ENCODE measurements at places on chromosomes 11 and 22.

DNA sequence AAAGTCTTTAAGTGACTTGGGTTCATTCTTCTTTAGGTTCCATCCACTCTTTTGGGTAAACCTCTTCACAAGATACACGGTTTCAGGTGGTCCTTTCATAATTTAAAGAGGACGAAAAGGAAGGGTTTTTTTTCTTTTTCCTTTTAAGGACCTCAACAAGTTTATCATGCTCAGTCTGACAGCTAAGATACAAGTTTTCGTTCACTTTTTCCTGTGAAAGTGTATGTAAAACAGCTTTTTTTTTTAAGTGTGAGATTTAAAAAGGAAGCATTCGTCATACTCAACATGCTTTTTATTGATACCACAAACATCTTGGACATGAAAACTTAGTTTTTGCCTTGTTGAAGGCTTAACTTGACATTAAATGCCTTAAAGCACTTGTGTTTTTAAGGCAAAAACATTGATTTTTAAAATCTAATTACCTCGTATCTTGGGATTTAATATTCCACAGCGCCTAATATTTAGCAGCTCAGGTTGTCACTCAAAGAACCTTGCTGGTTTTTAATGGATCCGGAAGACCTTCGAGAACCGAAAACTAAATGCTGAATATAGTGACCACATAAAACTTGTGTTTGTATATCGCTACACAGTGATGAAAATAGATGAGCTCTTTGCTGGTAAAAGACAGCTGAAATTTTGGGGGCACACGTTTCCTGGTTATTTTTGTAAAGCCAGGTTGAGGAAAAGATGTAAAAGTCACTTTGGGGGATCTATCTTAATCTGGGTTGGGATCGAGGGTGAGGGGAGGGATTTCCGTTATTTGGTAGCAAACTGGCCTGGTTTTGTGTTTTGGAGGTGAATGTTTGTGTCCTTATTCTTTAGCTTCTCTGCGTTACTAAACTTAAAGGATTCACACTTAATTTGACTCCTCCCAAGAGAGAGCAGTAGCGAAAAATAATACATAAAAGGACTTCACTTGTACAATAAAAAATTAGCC is 2.3 kb downstream of the PCF11 start:
- no peak for DNase-seq

GRCh38 chr22:25933158-25933788 is 191.3 kb downstream of the MYO18B start:
- DNase-seq, result no peak

GRCh38 chr11:6572215-6572614 is 31.2 kb downstream of the RRP8 start:
- no peak for DNase-seq

DNA sequence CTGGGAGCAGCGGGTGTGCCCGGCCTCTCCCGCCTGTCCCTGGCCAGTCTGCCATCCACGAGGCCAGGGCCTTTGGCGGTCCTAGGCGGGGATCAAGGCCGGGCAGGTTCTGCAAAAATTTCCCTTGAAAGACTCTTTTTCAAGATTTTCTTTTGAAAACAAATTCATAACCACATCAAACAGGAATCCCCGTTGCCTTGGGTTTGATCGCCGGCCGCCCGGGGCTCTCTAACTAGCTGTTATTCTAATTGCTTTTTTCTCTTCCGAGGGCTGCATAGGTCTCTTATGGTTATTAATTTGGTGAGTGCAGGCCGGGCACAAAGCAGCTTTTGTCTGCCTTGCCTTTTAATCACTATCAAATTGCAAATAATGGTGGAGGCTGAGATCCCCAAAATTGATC is 42.0 kb downstream of the CDKN1C start:
- no peak for DNase-seq

DNA sequence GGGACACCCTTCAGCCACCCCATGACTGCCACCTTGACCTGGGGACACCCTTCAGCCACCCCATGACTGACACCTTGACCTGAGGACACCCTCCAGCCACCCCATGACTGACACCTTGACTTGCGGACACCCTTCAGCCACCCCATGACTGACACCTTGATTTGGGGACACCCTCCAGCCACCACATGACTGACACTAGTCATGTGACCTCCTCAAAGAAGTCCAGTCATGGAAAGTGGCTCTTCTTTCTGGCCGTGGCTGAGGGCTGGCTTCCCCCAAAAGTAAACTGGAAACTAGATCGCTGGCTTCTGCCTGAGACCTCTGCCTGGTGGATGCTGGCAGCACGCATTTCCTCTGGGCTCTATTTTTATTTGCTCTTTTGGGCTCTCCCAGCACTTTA is 28.4 kb downstream of the ARFGAP2 start:
- DNase-seq, result no peak

DNA sequence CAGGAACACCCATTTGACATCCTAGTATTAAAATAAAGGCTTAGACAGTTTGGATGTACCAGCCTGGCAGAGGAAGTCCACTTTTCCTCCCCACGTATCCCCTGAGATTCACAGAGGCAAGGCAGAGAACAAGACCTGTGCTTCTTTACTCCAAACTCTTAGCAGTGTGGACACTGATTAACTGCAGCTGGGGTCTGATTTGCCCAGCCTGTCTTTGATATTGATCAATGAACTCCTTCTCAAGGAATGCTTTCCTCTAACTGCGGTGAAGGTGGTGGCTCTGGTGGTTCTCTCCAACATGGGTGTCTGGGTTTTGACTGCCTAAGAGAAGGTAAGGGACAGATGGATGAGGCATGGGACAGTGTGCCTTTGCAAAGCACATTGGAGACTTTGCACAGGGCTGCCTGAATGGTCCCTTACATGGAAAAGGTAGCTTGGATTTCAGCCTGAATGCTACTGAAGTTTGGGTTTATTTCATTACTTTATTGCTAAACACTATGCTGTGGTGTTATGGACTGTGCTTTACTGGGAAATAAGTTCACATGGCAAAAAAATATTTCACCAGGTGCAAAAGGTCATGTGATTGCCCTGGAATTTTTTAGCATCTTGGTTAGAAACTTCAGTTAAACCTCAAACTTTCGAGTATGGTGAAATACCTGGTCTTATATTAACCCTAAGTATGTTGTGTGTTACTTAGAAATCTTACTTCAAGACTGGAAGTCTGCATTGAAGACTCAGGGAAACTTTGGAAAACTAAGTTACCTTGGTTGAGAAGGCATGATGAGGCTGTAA is 1.8 kb downstream of the GAS2 start:
- no peak for DNase-seq

DNA sequence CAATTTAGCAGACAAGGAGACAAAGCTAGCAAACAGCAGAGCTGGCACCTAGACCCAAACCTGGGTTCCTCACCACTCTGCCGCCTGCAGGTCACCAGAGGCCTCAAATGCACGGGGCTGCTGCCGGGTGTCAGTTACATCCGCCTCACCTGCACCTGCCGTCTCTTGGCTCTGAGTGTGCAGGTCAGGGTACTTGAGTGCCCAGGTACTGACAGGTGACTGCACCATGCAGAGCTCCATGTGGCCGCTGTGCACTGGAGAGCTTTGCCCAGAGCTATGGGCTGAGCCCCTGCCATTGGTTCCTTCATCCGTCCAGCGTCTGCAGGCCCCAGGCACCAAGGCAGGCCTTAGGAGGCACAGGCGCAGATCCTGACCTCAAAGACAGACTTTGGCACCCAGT is 35.0 kb downstream of the PDGFB start:
- DNase-seq, result no peak

GRCh38 chr22:35923026-35923425 is 105.6 kb downstream of the RBFOX2 start:
- no peak for DNase-seq

- DNase-seq, result no peak
These were observed 9.1 kb upstream of the MN1 start for GRCh38 chr22:27810609-27811151.

DNA sequence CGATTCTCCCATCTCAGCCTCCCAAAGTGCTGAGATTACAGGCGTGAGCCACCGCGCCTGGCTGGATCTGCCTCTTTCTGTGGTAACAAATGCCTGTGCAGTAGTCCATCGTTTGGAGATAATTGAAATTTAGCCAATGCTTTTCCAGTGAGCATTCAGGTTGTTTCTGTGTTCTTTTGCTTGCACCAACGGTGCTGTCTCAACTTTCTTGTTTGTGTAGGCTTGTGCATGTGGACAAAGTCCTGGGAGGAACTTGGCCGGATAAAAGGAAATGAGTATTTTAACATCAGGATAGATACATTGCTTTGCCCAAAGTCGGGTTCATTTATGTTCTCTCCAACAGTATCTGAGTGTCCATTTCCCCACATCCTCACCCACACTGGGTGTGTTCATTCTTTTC is 85.7 kb downstream of the KIAA1671 start:
- DNase-seq, result no peak

DNA sequence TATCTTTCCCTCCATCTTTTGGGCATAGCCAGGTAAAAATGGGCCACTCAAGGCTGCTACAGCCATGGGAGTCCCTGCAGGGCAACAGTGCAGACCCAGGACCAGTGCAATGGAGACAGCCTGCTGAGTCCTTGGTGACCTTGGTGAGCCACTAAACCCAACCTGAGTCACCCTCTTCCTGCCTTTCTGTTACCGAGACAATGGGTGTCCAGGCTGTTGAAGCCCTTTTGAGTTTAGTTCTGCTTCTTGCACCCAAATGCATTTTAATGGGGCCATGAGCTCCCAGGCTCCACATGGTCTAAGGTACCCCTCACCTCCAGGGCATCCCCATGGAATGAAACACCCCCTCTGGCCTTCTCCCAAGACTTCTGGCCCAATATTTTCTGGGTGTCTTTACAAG is 874 bp upstream of the PLAAT4 start:
- DNase-seq, result no peak

GRCh38 chr11:2307501-2308331 is 5.9 kb downstream of the TSPAN32 start:
- DNase-seq, result no peak

DNA sequence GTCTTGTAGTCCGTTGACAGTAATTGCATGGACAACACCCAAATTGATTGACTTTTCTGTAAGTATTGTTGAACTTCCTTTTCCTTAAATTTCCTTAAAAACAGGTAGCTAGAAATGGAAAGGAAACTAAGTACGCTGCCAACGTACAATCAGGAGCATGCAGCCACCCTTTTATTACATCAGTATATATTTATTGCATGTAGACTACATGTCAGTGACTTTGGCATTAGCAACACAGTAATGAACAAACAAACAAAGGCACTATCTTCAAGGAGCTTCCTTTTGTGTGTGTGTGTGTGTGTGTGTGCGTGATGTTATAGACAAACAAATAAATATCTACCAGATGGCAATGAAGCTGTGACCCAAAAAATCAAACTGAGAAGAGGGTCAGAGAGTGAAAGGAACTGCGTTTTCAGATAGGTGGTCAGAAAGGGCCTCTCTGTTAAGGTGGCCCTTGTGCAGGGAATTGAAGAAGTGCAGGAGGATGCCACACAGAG is at the start of gene OR9Q1:
Gene OR9Q1, plus strand, starts transcription at position 447 of the 497 bp plus-strand sequence. CDS start 155,564 bp downstream, outside the sequence.
- DNase-seq, result no peak

- no peak for DNase-seq
These were observed 47.4 kb downstream of the SYT13 start for GRCh38 chr11:45238724-45239123.

GRCh38 chr11:64844330-64845128 is at the start of gene CDC42BPG:
Gene CDC42BPG, minus strand, starts transcription at chr11:64844653. Its CDS starts 84 bp downstream, at chr11:64844569.
- no peak for DNase-seq

- DNase-seq, result peak; percentile 23
These were observed 697 bp upstream of the PAFAH1B2 start for GRCh38 chr11:117143390-117143789.

DNA sequence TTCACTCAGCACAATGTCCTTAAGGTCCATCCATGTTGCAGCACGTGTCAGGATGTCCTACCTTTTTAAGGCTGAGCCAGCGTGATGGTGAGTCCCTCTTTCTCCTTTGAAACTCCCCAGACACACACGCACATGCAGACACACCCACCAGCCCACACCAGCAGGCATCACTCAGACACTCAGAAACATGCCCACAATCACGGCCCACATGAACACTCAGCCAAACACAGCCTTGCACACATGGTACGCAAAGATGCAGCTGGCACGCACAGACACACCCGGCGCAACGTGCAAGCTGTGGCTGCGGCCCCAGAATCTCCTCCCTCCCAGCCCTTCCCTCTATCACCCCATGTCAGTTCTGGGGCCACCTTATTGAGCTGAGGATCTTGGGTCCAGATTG is 8.0 kb downstream of the FADS3 start:
- DNase-seq, result no peak

- peak; percentile 92 for DNase-seq
These were observed 11.0 kb upstream of the PTPN5 start for GRCh38 chr11:18802381-18803257.

DNA sequence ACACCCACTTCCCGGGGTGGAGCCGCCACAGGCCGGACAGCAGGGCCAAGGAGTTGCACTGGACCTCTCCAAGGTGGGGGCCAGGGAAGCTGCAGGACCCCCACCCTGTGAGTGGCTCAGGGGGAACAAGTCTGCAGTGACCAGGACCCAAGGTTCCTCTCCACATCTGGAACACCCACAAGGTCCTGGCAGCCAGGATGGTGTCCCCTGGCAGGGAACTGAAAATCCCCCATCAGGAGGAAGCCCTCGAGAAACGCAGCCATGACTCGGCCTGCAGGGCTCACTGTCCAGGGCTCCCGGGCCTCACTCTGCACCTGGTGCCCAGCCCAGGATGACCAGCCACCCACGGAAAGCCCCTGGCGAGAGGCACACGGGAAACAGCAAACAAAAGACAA is 11.5 kb downstream of the RNH1 start:
- no peak for DNase-seq

- DNase-seq, result no peak
These were observed 6.0 kb upstream of the DRD2 start for GRCh38 chr11:113481226-113481625.

GRCh38 chr22:42287174-42287890 is 16.9 kb upstream of the TCF20 start:
- DNase-seq, result no peak

DNA sequence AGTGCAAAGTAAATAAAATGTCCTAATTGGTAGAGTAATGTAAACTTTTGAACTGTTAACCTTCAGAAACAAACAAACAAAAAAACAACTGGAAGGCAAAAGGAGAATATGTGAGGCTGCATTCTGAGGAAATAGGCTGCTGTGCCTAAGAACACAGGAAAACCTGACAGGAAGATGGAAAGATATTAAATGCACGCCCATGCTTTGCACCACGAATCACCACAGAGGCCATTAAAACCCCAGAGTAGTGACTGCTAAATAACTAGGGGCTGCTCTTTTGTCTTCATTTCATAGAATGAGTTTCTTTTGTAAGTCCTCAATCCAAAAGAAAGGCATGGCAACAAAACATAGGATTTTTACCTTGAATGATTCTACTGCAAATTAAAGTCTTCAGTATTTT is 436.0 kb downstream of the RAB38 start:
- DNase-seq, result no peak

- DNase-seq, result no peak
These were observed 34.5 kb upstream of the PAMR1 start for GRCh38 chr11:35559949-35560348.

- DNase-seq, result no peak
These were observed 769 bp downstream of the MAFF start for GRCh38 chr22:38202437-38203089.

- DNase-seq, result no peak
These were observed 978 bp downstream of the C11orf87 start for GRCh38 chr11:109422870-109423465.
